ENCODE measurements at places on chromosomes 3 and 15.

DNA sequence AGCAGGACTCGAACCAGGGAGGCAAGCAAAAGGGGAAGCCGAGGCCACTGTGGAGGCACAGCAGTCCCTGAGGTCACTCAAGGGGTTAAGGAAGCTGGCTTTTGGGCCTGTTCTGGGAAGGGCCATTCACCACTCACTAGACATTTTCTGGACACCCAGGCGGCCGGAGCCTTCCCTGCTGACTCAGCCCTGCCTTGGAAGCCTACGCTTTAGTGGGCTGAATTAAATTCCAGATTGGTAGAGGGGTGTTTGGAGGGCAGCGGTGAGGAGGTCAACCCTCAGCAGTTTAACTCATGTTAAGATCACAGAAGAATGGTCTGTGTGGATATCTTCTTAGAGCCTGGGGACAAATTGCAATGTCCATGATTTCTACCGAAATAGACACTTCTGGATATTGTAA, 152.8 kb downstream of the GABRG3 start:
- no peak for DNase-seq

- DNase-seq: no peak
These were observed 60.6 kb downstream of the CHAC1 start for GRCh38 chr15:41013691-41014414.

DNA sequence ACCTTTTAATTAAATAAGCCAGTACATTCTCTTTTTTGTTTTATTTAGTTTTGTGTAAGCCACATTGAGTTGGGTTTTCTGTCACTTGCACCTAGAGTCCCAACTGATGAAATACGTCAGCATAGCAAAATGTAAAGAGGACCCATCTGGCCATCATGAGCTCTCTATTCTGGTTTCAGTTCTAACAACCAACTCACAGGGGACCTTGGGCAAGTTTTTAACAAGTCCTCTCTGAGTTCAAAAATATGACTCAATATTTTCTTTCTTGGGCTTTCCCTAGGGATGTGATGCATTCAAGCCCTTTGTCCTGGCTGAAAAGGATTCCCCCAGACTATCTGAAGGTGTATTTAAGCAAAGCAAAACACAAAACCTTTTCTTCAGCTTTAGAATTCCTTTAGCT, 32.9 kb downstream of the PLCH1 start:
- DNase-seq: no peak

DNA sequence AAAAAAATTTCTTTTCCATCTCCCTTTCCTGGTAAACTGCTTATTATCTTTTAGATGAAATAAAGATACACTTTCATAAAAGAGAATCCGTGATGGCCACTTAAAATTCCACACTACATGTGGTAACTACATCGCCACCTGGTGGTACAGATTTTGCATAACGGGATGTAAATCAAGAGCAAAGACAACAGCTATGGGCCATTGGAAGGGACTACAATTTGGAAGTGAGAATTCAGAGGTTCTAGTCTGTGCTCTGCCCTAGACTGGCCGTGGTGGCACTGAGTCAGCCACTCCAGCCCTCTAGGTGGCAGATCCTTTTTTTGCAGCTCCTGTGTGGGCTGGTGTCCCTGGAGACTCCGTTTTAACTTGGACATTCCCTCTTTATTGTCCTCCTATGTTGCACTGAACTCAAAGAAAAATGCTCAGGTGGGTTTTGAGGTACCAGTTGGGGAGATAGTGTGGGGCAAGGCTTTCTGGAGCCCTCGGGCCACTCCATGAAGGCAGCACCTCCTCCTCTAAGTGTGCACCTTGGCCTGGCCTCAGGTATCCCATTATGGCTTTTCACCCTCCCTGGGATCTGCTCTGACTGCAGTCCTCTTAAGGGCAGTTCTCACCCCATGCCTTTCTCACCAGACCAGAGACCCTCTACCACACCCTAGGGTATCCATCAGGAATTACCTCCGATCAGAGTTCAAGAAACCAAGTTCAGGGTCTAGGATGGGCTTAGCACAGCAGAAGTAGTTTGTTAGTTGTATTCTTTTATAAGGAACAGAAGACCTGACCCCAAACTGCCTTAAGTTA, 54.9 kb downstream of the SPSB4 start:
- peak; percentile 74 for DNase-seq

DNA sequence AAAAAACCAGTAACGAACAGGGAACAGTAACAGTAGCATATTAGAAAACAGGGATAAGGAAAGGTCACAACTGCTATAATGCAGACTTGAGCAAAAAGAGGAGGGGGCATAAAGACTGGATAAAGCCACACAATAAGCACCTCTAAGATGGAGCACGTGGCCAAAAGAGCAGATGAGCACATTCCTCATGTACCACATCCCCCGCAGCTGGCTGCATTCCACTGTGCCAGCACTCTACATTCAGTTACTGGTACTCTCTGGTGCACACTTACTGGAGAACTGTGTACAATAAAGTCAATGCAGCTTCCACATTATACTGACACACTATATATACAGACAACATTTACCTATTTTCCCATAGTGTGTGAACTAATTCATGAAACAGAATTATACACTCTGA, 64.7 kb downstream of the UBE3A start:
- no peak for DNase-seq

DNA sequence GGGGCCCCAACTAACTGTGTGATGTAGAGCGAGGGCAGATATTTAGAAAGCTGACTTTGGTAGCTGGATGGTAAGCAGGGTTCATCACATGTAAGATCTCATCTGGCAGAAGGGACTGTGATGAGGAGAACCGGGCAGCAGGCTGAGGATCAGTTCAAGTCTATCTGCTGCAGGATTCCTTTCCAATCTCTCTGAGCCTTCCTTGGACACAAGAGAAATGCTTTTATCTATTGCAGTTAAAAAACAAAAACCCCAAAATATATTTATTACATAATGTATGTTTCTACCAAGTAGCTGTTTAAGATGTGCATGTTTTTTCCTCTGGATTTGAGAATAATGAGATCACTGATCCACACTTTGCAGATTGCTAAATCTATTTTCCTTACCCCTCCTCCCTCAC, 411.5 kb downstream of the RAP2B start:
- no peak for DNase-seq

GRCh38 chr3:124144035-124144814, 152.3 kb upstream of the ROPN1 start:
- DNase-seq: no peak

- no peak for DNase-seq
These were observed 47.4 kb downstream of the CHCHD4 start for GRCh38 chr3:14077310-14077709.

DNA sequence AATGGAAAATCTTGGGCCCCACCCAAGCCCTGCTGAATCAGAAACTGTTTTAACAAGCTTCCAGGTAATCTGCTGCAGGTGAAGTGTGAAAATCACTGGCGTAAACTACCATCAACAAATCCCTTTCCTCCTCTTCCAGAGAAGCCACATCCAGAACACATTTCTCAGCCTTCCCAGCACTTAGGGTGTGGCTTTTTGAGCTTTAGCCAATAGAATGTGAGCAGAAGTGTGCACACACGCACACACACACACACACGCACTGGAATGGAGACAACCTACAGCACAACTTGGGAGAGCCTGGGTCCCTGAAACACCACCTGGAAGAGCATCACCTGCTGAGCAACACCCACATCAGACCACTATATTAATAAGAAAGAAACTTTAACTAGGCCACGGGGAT, 98.6 kb downstream of the OSBPL10 start:
- no peak for DNase-seq

GRCh38 chr3:134991472-134992010, 196.5 kb downstream of the EPHB1 start:
- DNase-seq: no peak

DNA sequence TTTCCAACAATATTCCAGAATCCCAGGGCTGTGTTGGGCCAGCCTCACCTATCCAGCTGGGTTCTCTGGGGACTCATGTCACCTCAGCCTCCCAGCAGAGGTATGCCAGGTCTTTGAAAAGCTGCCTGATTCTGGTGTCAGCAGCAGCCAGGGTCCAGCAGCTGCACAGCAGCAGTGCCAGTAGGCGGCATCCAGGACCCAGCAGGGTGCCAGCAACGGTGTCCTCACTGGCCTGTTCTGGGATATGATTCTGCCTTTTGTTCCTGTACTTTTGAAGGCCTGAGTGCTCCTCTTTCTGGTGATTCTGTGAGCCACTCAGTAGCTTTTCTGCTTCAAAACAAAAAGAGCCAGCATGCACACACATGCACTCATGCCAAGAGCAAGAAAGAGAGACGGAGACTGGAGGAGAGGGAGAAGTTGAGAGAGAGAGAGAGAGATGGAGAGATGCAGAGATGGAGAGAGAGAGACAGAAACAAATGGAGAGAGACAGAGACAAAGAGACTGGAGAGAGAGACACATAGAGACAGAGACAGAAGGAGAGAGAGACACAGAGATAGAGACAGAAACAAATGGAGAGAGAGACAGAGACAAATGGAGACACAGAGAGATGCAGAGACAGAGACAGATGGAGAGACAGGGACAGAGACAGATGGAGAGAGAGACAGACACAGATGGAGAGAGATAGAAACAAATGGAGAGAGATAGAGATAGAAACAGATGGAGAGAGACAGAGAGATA, 205.7 kb downstream of the UACA start:
- no peak for DNase-seq
